ENCODE measurements at places on chromosomes 1 and 21. TPM values are rescaled to one million over a fixed set of nuclear protein-coding genes. Genes with fewer than 3 reads are reported as not detected.

DNA sequence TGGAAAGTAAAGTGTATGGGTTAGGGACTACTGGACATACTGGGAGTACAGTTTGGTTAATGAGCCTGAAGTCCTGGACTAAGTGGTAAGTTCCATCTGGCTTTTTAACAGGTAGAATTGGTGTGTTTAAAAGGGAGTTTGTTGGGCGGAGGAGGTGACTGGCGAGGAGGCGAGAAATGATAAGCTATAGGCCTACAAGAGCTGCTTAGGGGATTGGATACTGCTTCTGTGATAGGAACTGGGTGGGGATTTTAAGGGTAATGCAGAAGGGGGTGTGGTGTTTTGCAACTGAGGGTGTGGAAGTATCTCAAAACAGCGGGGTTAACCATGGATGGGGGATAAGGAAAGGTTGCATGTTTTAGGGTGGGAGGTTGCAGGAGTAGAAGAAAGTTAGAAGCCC lies 3.5 kb downstream of the ERVH48-1 start:
- DNase-seq = no peak

- DNase-seq = peak; percentile 39
These were observed at the start of gene KIAA0040 for GRCh38 chr1:175192630-175193526. Gene KIAA0040, minus strand, starts transcription at chr1:175192776. Its CDS starts 31,763 bp downstream, at chr1:175161013.

DNA sequence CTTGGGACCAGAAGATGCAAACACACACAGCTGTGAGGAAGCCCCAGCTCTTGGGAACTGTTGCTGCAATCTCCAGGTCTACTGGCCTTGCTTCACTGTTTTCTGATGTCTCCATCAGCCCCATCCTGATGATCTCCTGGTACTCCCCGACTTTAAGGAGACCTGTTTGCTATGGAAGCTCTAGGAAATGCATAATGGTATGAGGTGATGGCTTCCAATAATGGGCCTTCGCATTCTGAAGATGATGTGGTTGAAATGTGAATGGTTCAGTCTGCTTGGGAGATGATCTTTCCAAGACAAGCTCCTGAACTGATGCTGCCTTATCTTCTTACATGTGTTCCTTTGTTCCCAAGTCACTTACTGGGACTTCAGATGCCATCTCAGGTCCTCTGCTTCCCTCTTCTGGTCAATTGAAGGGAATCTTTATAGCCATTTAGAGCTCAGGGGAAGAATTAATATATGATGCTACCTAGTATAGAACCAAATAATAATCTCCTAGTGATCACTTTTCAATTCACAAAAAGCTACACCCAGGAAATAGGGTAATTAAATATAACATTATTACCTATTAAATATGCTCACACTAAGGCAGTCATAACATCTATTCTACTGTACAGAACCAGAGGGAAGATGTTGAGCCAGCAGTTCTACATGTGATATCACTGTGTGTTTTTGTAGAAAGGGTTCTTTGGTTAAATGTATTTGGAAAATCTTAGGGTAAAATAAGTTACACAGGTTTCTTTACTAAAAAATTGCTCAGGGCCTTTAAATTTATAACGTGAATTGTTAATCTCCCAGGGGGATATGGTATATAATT lies 73.9 kb upstream of the VTCN1 start:
- DNase-seq = no peak

GRCh38 chr1:21736876-21737275 lies 46.1 kb downstream of the USP48 start:
- DNase-seq = no peak

DNA sequence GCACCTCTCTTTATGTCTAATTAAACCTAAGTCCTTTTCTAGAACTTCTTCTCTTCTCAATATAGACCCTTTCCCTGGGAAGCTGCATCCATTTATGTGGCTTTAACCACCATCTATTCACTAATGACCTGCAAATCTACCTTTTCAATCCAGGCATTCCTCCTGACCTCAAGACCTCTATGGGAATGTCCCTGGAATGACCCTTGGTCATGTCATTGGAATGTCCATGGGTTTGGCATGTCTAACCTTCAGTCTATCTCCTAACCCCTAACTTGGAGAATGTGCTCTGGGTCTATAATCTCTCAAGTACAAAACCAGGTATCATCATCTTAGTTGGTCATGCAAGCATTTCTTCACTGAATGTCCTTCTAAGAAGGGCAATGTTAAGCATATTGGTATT lies 196.1 kb downstream of the KCNH1 start:
- no peak for DNase-seq

DNA sequence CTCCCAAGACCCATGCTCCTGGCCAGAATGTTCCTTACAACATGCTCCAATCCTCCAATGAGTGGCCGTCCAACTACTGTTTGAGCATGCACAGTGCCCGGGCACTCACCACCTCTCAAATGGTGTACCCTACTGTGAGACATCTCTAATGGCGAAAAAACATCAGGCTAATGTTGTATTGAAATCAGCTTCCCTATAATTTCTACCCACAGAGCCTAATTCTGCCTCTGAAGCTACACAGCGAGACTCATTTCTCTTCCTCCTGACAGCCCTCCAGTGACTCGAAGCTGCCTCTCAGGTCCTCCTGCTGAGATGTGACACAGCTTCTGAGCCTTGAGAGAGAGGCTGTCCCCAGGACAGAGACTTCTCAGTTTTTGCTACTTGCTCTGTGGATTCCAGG lies 130.7 kb downstream of the FAM78B start:
- DNase-seq = no peak

DNA sequence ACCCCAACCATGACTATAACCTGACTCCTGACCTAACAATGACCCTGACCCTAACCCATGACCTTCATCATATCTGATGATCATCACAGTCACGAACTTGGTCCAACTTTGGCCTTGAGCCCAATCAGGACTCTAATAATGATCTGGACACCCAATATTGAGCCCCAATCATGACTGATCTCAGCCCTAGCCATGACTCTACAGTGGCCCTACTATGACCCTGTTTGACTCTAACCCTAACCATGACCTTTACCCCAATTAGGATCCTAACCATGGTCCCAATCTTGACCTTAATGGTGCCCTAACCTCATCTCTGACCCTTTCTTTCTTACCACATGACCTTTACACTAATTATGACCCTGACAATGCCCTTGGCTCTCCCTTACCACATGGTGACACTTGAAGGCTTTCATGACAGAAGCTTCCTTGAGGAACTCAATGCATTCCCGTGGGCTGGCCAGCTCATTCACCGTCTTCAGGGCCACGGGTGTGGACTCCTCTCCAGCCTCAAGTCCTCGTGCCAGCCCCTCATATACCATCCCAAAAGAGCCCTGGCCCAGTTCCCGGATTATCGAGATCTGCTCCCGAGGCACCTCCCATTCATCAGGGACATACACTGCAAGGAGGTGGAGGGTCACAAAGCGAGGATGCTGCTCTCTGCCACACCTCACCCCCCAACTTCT lies 16.2 kb downstream of the INSRR start:
- no peak for DNase-seq

DNA sequence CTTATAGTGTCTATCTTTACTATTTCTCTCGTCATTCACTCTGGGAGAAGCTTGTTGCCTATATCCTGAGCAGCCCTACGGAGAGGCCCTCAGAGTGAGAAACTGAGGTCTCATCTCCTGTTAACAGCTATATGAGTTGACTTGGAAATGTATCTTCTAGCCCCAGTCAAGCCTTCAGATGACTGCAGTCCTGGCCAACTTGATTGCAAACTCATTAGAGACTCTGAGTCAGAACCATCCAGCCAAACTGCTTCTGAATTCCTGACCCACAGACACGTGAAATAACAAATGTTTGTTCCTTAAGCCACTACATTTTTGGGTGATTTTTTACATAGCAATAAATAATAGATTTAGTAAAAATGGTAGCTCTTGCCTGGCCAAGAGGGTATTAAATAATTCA lies 3.9 kb upstream of the ZBED6 start:
- DNase-seq = no peak

DNA sequence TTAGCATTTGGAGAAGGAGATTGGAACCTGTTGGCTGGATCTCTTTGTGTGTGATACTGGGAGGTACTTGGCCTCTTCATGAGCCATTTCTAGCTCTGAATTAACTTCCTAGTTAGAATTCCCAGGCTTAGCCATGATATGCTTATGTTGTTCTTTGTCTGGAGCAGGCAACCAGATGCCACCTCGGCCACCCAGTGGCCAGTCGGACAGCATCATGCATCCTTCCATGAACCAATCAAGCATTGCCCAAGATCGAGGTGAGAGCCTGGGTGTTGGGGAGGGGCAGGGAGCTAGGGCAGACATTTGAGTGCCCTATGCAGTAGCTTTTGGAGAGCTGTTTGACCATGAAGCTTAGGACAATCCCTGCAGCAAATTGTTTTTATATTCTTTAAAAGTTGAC lies 26.5 kb upstream of the PIGV start:
- no peak for DNase-seq

- no peak for DNase-seq
These were observed 1326.5 kb upstream of the B3GALT2 start for GRCh38 chr1:194512957-194513356.

GRCh38 chr1:34380526-34381124 lies 203.9 kb downstream of the C1orf94 start:
- DNase-seq = no peak

The CD1E gene
- total RNA-seq = not detected

The HSD3B2 gene
- not detected for total RNA-seq

The OR2T2 gene
- not detected for total RNA-seq

The KPRP gene
- total RNA-seq = not detected

The PTPRC gene
- total RNA-seq = not detected

The ERRFI1 gene
- total RNA-seq = 24.0 TPM

The PPP2R5A gene
- 11.9 TPM for total RNA-seq

The KDF1 gene
- not detected for total RNA-seq

The SAMSN1 gene
- total RNA-seq = not detected

The CD5L gene
- total RNA-seq = not detected

The SRP9 gene
- 480 TPM for total RNA-seq

The NEXN gene
- 1.2 TPM for total RNA-seq

The PDC gene
- total RNA-seq = not detected

The RHD gene
- total RNA-seq = 0.07 TPM

The C1orf87 gene
- not detected for total RNA-seq

The TNFSF4 gene
- 0.57 TPM for total RNA-seq

The SPATA45 gene
- total RNA-seq = 0.68 TPM
